NCI-H526 treated with DMSO at 0.1 percent for 48 hours (cell line): ENCODE measurements at places on chromosomes 7 and 10.

GRCh38 chr10:93514521-93514920 is 18.1 kb downstream of the CEP55 start:
- DNase-seq: no peak

GRCh38 chr7:115779561-115779960 is 251.0 kb downstream of the TFEC start:
- DNase-seq: no peak

DNA sequence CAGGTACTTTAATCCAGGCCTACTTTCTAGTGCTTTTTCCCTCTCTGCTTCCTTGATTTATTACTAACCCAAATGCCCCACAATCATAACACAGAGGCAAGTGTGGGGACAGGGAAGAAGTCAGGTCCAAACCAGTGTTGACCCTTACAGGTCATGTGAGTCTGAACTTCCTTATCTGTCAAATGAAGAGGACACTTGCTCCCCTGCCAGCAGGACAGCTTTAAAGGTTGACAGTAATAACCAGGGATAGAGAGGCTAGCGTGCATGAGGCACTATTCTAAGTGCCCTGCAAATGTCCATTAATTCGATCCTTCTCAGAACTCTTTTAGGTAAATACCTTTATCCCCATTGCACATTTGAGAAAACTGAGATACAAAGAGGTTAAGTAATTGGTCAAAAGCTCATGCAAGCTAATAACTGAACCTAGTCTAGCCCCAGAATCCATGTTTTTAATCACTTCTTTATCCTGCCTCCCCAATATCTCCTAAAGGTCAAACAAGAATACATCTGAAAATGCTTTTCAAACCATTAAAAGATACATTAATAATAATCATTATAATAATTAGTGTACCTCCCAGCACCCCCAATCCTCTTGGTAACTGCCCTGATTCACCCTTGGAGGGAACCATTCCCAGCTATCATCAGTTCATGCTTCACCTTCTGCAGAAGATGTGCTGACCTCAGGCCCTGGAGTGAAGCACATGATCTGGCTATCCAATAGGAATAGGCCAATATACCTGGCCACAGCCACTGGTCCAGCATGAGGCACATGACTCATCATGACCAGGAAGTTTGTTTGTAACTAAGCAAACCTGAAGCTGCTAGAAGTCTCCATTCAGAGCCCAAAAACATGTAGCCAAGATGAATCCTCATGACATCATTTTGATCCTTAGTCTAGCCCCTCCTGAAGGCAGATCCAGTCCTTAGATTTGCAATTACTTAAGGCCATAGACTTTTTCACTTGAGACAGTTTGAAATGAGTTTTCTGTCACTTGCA is 40.7 kb downstream of the SGMS1 start:
- no peak for DNase-seq

DNA sequence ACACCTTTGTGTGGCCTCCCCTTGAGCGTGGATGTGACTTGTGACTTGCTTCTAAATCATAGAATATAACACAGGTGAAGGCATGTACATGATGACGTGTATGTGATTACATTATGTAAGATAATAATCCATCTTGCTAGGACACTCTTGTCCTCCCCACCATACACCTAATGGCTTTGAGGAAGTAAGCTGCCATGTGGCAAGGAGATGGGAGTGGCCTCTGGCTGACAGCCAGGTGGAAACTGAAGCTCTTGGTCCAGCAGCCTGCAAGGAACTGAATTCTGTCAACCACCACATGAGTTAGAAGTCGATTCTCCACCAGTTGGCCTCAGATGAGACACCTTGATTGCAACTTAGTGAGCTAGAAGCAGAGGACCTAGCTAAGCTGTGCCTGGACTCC is 67.4 kb upstream of the ELN start:
- no peak for DNase-seq
